ENCODE measurements at places on chromosomes 4 and X.

DNA sequence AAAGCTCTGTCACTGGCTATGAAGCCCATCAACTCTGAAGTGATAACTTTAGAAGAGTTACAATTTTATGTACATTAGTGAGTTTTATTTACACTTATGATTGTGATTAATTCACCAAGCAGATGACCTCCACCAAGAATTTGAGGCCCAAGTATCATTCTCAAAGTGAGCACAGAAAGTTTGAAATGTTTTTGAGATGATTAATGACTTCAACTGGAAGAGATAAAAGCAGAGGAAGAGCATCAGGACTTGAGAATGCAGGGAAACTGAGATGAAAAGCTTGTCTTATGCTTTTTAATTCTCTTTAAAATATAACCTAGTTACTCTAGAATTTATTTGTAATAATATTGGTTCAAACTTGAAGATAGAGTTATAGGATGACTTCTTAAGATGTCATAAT is 112.8 kb upstream of the H2AZ1 start:
- DNase-seq, result no peak

DNA sequence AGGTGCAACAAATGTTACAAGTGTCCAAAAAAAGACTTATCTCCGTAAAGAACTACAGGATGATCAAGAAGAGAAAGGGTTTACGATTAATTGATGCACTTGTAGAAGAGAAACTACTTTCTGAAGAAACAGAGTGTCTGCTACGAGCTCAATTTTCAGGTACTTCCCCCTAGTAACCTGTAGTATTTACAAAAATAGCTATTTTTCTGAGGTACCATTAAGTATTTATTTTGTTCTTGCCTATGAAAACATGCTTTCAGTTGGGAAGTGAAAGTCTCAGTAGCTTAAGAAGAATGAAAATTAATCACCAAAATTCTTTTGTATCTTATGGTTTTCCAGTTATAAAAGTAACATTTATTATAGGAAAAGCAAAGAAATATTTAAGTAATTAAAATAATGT is 5.9 kb downstream of the THAP9 start:
- no peak for DNase-seq

DNA sequence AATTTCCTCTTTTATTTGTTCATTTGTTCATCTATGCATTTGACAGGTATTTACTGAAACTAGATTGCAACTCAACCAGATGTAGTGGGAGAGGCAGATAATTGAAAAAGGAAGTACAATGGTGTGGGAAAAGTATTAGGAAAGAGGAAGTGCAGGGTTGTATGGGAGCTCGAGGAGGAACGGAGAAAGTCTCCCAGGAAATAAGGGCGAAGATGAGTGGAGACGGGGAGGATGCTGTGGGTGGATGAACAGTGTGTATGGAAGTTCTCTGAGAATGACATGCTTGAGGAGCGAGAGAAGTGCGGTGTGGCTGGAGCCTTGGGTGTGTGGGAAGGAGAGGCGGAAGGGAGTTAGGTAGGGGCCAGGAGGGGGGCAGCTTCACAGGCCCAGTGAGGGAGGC is 87.5 kb upstream of the DHX15 start:
- no peak for DNase-seq

DNA sequence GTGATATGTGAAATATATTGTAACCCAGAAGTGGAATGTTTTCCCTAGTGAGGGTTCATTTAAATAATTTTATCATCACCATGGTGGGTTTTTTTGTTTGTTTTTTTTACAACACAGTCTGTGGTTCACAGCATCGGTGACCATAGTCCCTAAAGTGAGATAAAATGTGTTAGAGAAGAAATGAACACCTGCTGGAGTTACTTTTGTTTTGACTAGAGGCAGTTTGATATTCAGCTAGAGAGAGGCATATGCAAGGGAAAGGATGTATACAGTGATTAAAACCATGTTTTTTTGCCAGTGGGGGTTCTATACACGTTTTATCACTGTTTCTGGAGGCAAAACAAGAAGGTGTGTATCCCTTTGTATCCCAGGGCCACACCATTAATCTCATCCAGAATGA is 541.5 kb downstream of the PCDH7 start:
- DNase-seq, result no peak

DNA sequence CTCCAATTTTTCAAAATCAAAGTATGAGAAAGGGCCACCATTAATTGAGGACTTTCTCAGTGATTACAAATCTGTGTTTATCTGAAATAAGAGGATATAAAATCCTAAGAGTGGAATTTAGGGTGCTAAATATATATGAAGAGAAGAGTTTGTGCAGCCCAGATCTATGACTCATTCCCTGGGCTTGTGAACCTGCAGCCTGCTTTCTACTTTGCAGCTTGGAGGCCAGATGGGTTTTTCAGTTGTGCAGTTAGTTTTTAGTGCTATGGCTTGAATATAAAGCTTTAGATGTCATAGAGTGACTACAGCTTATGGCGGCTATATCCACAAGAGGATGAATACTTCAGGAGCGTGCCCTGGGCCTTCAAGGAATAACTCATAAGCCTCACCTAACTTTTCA is 1391.1 kb downstream of the FSTL5 start:
- no peak for DNase-seq
